LoVo (cell line): ENCODE measurements at places on chromosomes 3 and 15.
A peak's percentile ranks its signal among the peaks of the same experiment; 100 is the strongest.

GRCh38 chr3:17749281-17749680 lies 6.8 kb upstream of the TBC1D5 start:
- DNase-seq, result no peak

DNA sequence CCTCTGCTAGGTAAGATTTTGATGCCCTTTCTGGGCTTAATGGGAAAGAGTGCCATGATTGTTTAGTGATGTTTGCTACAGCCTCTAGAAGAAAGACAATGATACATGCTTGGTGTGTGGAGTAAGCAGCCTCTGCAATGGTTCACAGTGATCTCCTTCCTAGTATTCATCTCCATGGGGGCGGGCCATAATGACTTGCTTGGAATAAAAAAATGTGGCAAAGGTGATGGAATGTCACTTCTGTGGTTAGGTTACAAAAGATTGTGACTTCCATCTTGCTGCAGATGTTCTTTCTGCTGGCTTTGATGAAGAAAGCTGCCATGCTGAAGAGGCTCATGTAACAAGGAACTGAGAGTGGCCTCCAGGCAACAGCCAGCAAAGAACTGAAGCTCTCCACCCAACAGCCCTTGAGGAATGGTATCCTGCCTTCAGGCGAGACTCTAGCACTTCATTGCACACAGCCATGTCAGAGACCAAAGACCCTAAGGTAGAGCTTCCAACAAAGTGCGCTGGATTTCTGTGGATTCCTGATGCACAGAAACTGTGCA lies 139.1 kb upstream of the LRIG1 start:
- DNase-seq, result no peak

- DNase-seq, result no peak
These were observed 113.5 kb downstream of the VGLL4 start for GRCh38 chr3:11530153-11530721.

DNA sequence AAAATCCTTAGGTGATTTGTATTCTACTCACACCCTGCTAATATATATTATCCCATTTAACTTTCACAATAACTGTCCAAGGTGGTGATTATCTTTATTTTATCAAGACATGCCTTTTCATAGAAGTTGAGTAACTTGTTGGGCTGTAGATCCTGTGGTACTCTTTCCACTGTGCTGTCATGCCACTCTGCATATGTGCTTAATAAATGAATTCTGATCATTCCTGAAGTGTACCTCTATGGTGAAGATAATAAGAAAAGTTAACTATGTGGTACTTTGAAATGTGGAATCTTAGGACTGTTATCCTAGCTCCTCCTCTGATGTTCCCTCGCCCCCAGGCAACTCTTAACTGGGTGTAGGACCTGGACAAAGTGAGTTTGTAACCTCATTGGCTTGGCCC lies 5.2 kb downstream of the SNRK start:
- no peak for DNase-seq

DNA sequence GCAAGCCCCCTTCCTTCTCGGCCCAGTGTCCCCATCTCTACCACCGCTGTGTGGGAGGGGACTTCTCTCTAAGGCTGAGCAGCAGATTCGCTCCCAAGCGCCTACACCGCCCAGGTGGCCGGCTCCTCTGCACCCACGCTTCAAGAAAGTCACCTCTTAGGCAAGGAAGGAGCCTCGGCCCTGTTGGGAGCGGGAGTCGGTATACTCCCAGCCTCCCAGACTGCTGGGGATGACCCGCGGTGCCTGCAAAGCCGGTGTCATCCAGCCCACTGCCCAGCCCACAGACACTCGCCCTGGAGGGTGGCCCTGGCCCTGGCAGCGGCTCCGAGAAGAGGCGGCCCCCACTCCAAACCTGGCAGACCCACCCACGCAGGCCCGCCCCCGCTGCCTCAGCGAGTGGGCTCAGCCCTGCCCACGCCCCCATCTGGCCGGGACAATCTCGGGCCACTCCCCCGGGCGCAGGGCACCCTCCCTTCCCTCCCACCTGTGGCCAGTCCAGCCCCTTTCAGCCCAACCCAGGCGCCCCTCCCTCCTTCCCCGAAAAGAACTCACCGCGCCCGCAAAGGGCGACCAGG lies 396 bp downstream of the CHRNB4 start:
- DNase-seq, result peak; percentile 35

- no peak for DNase-seq
These were observed 35.5 kb downstream of the ZBTB20 start for GRCh38 chr3:115111632-115112031.

GRCh38 chr15:45431511-45431910 lies 53.2 kb upstream of the GATM start:
- DNase-seq, result peak; percentile 72

DNA sequence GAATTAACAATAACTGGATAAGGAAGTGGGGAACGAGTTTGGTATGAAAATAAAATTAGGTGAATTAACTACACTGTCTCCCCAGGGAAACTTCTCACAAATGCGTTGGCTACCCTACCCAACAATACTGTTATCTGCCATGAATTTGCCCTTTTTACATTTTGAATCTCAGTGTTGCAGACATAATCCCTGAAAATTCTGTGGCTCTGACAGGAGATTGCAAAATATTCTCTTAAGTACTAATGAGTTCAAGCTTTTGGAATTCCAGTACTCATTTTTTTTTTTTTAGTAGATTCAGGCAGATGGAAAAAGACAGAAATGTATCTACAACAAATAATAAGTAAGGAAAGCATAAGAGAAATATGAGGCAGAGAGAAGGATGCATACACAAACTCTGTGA lies 332.6 kb downstream of the LSAMP start:
- no peak for DNase-seq

GRCh38 chr3:41173926-41174885 lies 25.1 kb upstream of the CTNNB1 start:
- no peak for DNase-seq

DNA sequence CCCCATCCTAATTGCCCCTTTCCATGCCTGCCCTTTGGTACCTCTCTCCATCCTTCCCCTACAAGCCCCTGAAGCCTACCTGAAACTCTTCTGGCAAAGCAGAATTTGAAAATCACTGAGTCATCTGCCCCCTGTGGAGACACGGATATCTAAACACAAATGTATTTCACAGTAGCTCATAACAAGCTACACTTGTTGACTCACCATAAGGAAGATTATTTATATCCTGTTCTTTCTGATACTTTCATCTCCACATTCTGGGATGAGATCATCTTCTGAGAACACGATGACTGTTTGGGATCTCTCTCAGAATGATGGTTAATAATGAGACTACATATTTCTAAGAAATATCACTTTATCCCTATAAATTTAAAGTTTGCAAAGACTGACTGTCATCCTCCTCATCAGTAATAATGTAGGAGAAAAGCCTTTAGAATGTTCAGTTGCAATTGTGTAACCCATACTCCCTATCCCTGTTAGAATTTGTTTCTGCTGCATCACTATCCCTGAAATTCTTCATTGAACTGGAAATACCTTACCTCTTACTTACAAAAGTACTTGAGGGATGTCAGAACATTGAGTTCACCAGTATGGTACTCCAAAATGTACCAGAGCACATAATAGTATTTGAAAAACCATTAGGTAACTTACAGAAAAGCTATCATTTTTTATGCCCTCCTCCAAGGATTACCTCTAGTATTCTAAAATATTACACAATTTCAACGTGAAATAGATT lies 116.1 kb upstream of the IL12A start:
- peak; percentile 80 for DNase-seq

DNA sequence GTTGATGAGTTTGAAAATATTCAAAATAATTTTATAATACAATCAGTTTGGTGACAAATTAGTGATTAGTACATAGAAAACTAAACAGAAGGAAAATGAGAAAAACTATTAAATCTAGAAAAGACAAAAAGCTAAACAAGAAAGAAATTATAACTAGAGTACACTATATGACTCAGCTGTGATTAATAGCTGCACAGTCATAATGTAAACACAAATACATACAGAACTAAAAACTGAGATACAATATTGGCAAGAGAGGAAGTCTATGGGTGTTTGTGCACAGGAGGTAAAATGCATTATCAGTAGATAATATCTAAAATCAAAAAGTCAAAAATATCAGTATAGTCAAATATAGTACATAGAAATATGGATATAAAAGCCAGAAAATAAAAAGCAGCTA lies 80.7 kb upstream of the PCSK6 start:
- peak; percentile 15 for DNase-seq

DNA sequence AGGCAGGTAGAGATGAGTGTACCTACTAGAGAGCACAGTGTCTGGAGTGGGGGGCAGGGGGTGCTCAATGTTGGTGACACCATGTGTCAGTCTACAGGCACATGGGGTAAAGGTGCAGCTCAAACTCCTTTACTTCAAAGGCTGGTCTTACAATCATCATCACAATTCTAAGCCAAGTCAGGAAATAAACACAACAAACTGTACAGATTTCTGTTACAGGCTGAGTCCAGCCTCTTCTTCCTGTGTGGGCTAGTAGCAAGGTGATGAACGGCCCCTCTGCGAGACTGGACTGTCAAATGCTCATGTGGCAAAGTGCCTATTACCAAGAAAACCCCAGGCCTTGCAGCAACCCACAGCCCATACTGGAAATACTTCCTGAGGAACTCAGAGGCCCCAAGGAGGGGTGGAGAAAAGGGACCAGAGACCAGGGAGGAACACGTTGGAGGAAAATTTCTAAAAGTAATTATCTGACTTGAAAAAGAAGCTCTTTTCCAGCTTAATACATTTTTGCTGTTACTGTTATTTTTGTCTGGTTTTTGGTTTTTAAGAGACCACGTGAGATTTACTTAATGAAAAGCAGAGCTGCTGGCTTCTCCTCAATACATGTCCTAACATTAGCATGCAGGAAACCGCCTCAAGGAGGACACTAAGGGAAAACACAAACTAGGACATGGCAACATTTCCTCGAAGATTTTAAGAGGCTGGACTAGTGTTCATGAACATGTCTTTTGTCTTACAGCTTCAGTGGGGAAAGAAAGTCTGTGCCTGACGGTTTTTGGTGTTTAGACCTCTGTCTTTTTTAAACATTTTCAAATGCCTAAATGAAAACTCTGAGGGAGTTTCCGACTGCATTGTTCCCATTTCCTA lies 29.5 kb downstream of the TBC1D2B start:
- no peak for DNase-seq

DNA sequence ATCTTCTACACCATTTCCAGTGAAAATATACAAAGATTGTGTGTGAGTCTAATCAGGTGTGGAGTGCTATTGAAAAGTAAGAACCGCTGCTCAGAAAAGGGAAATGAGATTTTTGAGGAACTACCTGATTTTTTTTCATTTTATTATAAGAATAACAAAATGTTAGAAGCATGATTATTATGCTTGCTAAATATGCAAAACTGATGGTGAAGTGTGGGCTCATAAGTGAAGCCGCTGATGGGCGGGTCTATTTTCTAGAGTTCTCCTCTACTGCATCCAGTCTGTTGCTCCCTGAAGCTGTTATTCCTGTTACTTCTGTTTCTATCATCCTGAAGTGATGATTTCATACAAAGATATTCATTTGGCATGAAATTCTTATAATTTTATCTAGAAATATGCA lies 612.0 kb downstream of the CADM2 start:
- no peak for DNase-seq

GRCh38 chr15:45795440-45796069 lies 160.7 kb downstream of the SQOR start:
- DNase-seq, result peak; percentile 39

DNA sequence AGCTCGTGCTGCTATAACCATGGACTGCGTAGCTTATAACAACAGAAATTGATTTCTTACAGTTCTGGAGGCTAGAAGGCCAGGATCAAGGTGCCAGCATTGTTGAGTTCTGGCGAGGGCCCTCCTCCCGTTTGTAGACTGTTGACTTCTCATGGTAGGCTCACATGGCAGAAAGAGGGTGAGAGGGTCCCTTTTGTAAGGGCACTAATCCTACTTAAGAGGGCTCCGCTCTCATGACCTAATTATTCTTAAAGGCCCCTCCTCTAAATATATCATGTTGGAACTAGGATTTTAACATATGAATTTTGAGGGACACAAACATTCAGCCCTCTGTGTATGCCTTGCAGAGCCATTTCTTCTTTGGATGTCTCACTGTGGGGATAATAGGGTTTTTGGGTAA lies 28.8 kb upstream of the PYDC2 start:
- DNase-seq, result no peak

DNA sequence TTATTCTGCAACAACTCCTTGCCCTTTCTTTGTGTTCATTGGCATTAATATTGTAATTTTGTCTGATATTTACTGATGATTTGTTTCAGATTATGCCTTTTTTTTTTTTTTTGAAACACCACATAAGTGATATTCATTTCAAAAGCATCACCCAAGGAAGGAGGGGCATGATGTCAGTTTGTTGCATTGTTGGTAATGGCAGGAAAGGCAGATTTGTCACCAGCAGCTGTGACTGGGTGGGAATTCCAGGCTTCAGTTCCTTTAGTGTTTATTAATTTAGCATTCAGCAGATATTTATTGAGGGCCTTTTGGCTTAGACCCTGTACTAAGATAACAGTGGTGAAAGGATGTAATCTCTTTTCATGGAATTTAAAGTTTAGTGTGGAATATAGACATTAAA lies 19.5 kb downstream of the SENP2 start:
- DNase-seq, result no peak
